ENCODE measurements at places on chromosomes 7 and 10.

GRCh38 chr10:72083790-72084459, 4.4 kb downstream of the SPOCK2 start:
- DNase-seq: peak; percentile 51

GRCh38 chr7:45606050-45606449, 31.9 kb downstream of the ADCY1 start:
- DNase-seq: no peak

DNA sequence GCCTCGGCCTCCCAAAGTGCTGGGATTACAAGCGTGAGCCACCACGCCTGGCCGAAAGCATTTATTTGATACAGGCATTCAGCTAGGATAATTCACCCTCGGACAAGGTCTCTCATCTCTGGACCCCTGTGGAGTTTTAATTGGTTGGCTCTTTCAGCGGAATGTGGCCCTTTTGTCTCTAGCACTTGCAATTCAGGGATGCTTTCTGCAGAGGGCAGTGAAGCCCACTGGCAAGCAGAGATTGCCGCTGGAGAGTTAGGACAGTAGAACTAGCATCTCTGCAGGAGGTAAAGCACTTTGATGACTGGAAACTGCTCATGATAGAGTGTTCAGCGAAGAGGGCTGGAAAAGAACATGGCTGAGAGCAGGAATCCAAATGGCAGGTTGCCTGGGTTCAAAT, 62.0 kb downstream of the SUFU start:
- DNase-seq: no peak

DNA sequence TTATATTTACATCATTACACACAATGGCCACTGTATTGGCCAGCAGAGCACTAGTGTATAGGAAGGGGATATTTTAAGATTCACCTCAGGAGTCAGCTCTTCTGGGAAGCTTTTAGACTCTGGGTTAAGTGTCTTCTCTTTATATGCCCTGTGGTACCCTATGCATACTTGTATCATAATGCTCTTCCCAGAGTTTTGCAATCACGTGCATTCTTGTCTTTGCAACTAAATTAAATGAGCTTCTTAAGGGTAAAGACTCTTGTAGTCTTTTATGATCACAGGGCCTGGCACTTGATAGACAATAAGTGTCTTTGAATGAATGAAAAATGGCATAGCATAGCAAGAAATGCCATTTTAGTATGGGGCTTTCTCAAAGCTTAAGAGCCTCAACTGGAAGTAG, 35.4 kb upstream of the ARMS2 start:
- no peak for DNase-seq

- no peak for DNase-seq
Observed at GRCh38 chr7:55109404-55110167, 90.8 kb downstream of the EGFR start.

DNA sequence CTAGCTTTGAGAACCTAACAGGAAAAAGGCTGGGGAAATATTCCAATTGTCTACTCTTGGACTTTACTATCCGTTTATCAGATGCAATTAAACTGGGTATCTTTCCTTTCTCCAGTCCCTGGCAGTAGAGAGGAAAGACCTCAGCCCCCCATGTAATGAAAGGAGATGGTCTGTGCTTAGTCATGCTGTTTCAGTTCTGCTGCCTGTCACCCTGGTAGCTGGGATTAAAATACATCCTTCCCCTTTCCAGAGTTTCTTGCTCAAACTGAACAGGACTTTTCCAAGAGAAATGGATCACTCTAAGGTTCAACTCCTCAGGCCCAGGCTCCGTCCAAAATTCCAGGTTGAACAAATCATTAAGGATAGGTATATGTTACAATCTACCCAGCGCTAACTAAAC, 202.9 kb downstream of the PTEN start:
- no peak for DNase-seq

DNA sequence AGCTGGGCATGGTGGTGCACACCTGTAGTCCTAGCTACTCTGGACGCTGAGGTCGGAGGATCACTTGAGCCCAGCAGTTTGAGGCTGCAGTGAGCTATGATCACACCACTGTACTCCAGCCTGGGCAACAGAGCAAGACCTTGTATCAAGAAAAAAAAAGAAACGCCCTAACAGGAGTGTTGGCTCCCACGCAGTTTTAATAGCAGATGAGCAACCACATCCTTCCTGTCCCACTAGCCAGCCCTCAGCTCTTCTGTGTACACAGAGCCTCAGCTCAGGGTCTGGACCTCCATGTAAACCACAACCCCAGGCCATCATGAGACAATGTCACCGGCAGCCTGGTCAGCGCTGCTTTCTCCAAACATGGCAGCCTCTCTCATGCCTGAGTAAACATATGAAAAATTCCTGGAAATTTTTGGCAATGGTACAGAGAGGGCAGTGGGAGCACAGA, 108.2 kb downstream of the PIP4K2A start:
- DNase-seq: no peak

- DNase-seq: no peak
Observed at GRCh38 chr10:55374917-55375316, 573.9 kb upstream of the PCDH15 start.

- no peak for DNase-seq
Observed at GRCh38 chr7:144439717-144440205, 36.3 kb upstream of the NOBOX start.
